ACHN (cell line): ENCODE measurements at places on chromosomes 1 and 21.
A peak's percentile ranks its signal among the peaks of the same experiment; 100 is the strongest.

- no peak for DNase-seq
Measured at GRCh38 chr1:156079762-156080161, 2.5 kb downstream of the MEX3A start.

- DNase-seq = no peak
Measured at GRCh38 chr21:43689556-43690337, 29.2 kb upstream of the PDXK start.

DNA sequence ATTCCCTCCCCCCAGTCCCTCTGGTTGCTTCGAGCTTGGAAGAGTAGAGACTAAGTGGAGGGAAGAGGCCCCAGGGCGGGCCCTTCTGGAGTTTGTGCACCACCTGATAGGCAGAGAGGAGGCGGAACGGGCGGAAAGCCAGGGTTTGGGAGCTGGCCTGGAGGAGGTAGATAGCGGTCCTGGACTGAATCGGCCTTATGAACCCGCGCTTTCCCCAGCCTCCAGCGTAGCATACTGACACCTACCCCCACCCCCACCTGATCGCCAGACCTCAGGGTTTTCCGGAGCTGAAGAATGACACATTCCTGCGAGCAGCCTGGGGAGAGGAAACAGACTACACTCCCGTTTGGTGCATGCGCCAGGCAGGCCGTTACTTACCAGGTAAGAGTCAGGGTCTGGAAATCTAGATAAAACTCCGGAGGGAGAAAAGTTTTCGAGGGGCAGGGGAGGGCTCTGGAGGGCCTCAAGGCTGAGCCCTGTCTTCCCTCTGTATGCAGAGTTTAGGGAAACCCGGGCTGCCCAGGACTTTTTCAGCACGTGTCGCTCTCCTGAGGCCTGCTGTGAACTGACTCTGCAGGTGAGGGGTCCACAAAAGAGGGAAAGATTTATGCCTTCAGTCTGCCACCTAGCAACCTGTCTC lies 705 bp downstream of the UROD start:
- DNase-seq = peak; percentile 56

- no peak for DNase-seq
Measured at GRCh38 chr21:38342739-38343138, 85.9 kb downstream of the KCNJ15 start.

DNA sequence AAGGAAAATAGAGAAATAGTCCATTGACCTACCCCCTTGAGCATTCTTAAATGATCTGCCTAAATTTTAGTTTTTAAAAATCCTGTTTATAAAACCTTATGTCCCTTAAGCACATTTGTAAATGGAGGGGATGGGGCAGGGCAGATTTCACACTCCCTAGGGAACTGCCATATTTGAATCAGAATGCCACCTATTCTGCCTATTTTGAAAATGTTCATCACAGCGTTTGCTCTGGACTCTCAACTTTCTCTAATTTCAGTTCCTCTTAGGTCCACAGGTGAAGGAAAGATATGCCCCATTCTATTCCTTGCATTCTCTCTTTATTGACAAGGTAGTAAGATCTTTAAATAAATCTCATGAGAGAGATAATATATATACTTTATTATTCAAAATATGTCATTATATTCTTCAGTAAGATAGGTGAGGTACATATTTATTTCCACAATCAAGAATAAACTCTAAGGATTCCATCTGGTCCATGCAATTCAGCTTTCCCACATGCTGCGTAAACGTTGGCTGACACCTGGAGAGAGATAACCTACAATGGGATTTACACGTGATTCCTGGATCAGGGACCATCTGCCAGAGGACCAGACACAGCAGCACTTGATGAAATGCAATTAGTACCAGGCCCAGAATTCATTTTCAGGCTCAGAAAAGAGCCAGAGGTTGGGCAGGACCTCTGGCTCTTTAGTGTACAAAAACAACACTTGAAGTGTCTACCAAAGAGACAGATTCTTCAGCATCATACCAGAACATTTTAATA lies 1.2 kb upstream of the LPGAT1 start:
- DNase-seq = no peak

GRCh38 chr1:156144742-156145141 lies 8.6 kb upstream of the SEMA4A start:
- no peak for DNase-seq

GRCh38 chr1:4676253-4676652 lies 21.8 kb downstream of the AJAP1 start:
- DNase-seq = no peak

- DNase-seq = no peak
Measured at GRCh38 chr1:153968000-153968363, 280 bp downstream of the CREB3L4 start.

- no peak for DNase-seq
Measured at GRCh38 chr1:38191461-38191860, 144.9 kb upstream of the POU3F1 start.

GRCh38 chr21:39641827-39642450 lies 29.2 kb downstream of the B3GALT5 start:
- no peak for DNase-seq

GRCh38 chr1:189619682-189620332 lies 857.9 kb downstream of the BRINP3 start:
- peak; percentile 92 for DNase-seq

GRCh38 chr21:27036736-27037301 lies 69.9 kb upstream of the ADAMTS5 start:
- no peak for DNase-seq

GRCh38 chr1:37998913-37999429 lies 6.3 kb downstream of the FHL3 start:
- no peak for DNase-seq

DNA sequence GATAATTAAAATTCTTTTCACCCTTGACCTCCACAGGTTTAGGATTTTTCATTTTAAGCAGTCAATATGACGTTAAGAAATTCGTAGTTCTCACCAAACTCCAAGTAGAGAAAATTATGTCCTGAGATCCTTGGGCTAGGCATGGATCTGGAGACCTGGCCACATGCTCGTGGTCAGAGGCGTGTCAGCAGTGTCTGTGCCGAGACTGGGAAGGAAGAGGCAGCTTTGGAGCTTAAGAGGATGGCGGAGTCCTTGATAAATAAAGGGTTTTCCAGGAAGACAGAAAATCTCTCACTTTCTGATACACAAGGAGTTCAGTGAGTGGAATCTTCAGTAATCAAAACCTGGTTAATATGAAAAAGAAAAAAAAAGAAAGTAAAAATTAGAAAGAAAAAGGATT lies 17.0 kb downstream of the RHOU start:
- no peak for DNase-seq

DNA sequence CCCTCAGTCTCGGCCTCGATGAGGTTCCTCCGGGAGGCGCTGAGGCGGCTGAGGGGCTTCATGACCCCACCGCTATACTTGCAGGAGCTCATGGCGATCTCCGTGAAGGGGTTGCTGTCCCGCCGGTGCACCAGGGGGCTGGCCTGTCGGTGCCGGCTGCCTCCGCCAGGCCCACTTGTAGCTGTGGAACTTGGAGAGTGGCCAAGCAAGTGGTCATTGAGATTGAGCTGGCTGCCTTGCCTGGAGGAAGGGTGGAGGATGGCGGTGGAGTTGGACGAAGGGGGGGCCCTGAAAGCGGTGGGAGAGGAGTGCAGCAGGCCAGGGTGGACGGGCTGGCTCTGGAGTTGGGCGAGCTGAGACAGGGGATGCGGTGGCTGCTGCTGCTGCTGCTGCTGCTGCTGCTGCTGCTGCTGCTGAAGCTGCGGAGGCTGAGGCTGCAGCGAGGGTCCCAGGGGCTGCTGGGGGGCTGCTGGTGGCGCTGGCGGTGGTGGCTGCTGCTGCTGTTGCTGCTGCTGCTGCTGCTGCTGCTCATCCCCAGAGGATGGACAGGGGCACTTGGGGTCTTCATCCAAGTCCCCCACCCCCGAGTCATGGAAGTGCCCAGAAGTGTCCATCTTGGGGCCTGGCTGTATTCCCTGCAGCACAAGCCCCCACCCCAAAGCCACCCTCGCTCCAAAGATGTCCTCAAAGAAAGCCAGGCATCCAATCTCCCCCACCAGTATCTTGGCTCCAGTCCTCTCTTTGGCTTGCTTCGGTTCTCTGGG lies 548 bp downstream of the KCNN3 start:
- no peak for DNase-seq

DNA sequence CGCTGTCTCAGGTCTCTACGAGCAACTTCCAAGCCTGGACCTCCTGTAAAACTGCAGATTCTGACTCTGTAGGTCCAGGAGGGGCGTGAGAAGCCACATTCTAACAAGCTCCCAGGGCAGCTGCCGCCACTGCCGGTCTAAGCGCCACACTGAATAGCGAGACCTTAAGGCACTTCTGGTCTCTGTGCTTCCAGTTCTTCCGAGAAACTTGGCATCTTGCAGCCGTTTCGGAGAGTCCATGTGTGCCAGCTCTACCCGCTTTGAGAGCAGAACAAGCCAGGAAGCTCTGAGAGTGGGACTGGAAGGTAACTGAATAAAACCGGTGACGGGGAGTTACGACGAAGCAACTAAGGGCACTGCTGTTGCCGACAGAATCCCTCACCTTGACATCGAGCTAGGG lies 12.5 kb downstream of the AGT start:
- no peak for DNase-seq

DNA sequence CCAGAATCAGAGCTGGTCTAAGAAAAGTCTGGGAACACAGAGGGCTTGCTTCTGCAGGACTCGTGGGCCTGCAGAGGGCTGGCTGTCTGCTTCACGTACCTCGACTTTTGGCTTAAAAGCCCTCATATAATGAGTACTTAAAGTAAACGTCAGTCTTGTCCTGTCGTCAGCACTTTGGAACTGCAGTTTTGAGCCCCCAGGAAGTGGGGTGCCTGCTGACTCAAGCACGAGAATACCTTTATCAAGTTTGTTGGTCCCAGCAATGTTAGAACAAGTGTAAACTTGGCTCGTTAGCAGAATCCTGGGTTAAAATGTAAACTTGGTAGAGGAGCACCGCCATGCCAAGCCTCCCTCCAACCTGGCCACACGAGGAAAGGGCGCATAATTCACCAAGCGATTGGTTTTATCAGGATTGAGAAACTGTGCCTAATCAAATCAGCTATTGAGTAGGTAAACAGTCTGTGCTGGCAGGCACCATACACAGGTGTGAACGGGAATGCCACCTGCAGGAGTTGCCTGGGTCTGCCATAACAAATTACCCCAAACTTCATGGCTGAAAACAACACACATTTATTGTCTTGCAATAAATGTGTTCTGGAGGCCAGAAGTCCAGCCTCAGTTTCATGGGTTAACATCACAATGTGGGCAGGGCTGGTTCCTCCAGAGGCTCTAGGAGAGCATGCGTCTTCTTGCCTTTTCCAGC lies 45.0 kb upstream of the FHAD1 start:
- peak; percentile 90 for DNase-seq

DNA sequence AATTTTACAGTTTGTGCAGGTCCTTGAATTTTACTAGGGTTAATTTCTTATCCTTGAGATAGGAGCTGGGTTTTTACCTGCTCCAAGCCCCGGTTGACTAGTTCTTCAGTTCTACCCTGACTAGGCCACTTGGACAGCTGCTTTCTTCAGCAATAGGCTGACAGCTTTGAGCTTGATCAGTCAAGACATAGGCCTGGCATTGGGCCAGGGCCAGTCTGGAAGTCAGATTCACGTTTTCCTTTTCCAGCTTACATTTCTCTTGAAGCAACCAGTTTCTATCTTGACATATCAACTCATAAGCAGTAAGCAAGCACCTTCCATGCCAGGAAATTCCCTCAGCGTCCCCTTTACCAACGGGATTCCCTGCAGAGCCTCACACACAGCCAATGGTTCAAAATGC lies 63.7 kb upstream of the AJAP1 start:
- no peak for DNase-seq

DNA sequence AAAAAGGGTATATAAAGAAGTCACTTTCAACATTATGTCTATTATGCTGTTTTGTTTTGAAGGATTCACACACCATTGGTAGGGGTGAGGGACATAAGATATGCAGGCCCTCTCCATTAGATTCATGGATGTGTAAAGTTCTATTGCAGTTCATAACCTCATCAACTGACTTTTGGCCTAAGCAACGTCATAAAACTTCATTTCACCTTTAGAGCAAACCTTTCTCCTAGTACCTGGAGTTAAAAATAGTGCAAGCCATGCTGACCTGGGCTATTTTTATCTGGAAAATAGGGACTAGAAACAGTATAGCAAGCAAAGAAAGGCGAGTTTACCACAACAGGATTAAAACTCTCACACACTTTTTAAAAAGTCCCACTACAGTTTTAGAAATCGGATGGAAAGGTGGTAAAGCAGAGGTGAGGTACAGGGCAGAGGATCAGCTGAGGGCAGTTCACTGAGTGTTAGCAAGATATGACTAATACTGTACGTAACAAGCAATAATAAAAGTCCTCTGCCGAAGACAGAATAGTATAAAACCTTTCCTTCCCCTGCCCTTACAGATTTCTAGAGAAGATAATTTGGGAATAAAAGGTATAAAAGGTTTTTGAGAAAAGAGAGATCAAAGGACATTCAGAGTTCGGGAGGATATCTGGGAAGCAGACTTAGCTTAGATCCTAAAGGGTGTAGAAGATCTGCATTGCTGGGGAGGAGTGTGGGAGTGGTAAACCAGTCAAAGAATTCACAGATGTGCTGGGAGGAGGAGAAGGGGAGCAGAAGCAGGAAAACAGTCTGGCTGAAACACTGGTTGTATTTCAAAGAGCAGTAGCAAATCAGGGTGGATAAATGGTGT lies 14.3 kb downstream of the EGLN1 start:
- DNase-seq = peak; percentile 55

DNA sequence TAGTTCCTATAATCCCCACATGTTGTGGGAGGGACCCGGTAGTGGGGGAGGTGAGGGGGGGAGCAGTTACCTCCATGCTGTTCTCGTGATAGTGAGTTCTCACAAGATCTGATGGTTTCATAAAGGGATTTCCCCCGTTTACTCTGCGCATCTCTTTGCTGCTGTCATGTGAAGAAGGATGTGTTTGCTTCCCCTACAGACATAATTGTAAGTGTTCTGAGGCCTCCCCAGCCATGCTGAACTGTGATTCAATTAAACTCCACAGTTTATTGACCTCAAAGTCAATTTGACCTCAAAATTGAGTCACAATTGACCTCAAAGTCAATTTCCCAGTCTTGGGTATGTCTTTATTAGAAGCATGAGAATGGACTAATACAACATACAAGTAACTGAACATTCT lies 19.7 kb downstream of the DPH5 start:
- DNase-seq = no peak

DNA sequence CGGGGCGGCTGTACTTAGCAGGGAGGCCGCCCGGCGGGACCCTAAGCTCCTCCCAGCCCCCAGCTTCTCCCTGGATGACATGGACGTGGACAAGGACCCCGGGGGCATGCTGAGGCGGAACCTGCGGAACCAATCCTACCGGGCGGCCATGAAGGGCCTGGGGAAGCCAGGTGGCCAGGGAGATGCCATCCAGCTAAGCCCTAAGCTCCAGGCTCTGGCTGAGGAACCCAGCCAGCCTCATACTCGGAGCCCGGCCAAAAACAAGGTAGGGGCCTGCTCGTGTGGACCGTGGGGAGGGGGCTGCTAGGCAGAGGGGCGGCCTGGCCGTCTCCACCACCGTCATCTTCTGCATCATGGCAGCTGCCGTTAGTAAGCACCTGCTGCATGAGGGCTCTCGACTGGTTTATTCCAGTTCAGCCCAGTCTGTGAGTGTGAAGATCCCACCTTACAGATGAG lies 9.0 kb downstream of the ARHGEF16 start:
- DNase-seq = no peak

DNA sequence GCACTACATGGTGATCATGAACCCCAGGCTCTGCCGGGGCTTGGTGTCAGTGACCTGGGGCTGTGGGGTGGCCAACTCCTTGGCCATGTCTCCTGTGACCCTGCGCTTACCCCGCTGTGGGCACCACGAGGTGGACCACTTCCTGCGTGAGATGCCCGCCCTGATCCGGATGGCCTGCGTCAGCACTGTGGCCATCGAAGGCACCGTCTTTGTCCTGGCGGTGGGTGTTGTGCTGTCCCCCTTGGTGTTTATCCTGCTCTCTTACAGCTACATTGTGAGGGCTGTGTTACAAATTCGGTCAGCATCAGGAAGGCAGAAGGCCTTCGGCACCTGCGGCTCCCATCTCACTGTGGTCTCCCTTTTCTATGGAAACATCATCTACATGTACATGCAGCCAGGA lies 589 bp downstream of the OR2W3 start:
- DNase-seq = no peak
